ENCODE measurements at places on chromosomes 16 and 17.

- no peak for DNase-seq
These were observed 43.5 kb downstream of the ABAT start for GRCh38 chr16:8717892-8718415.

DNA sequence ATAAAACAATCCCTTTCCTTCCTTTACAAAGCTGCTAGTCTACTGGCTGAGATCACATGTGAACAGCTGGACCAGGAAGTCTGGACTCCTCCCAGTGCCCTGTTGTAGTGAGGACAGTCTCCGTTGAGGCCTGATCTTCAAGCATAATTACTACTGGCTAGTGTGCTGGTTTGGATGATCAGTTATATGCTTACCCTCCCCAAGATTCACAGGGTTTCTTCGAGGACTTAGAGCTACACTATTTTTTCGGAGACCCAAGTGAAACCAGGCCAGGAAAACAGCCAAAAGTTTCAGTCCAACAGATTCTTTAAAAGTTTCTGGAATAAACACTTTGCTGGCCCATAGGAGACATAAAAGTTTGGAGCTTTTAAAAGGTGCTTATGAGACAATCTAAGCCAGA is 194.9 kb upstream of the CDH11 start:
- DNase-seq: no peak

GRCh38 chr16:56795011-56795410 is 65.1 kb downstream of the NUP93 start:
- no peak for DNase-seq

DNA sequence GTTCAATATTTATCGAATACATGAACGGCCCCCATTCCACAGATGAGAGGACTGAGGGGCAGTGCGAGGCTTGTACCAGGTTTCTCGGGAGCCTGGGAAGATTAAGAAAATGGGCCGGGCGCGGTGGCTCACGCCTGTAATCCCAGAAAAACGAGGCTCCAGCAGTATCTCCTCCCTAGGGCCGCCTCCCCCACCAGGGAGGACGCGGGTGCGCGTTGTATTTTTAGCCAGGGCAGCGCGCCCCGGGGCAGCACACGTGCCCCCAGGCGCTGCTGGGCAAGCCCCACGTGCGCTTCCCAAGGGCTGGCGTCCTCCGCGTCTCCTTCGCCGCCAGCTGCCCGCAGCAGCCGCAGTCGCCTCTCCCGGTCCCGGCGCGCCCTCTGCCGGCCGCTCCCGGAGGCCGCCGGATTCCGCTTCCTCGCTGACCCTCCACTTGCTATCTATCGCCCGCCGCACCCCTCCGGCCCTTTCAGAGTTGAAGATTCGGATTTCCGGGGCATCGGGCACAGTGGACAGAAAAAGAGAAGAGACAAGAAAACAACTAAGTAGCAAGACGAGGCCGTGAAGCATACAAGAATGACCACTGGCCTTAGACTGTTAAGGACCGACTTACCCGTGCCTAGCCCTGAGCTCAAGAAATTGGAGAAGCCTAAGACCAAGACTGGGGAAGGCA is 1.9 kb upstream of the YBX2 start:
- DNase-seq: peak; percentile 38

GRCh38 chr17:44221084-44221861 is 1.8 kb upstream of the UBTF start:
- peak; percentile 56 for DNase-seq

DNA sequence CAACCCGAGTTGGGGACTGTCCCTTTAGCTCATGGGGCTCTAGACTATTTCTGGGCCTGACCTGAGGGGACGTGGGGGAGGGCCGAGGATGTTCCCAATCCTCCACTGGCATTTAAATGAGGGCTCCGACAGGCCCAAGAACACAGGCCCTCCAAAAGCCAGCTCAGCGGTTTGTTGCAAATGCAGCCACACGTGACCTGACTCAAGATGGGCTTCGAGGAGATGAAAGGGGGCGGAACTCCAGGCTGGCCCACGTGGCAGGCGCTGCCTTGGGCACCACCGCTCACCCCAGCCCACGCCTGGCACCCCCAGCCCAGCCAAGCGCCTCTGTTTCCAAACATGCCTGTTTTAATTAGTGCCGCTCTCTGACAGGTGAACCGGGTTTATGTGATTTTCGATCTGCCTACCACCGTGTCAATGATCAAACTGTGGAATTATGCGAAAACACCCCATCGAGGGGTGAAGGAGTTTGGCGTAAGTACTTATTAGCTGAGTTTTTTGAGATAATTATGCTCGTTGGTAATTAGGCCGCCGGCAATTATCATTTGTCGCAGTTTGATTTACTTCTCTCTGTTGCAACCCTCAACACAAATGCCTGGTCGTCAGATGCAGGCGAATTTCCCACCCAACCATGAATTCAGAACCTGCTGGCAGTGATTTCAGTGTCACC is 226.7 kb downstream of the KATNIP start:
- DNase-seq: no peak

DNA sequence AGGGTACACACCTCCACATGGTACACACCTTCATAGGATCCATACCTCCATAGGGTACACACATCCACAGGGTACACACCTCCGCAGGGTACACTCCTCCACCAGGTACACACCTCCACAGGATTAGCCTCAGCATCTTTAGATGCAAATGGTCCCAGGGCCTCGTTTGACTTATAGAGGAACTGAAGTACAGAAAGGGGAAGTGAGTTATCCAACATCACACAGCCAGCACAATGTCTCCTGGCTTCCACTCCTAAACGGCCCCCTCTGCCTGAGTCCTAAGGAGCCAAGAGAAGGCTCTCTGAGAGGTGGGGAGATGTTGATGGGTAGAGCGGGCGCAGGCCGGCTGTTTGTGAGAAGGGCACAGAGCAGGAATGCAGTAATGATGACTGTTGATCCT is 12.0 kb downstream of the FOXN1 start:
- DNase-seq: no peak

DNA sequence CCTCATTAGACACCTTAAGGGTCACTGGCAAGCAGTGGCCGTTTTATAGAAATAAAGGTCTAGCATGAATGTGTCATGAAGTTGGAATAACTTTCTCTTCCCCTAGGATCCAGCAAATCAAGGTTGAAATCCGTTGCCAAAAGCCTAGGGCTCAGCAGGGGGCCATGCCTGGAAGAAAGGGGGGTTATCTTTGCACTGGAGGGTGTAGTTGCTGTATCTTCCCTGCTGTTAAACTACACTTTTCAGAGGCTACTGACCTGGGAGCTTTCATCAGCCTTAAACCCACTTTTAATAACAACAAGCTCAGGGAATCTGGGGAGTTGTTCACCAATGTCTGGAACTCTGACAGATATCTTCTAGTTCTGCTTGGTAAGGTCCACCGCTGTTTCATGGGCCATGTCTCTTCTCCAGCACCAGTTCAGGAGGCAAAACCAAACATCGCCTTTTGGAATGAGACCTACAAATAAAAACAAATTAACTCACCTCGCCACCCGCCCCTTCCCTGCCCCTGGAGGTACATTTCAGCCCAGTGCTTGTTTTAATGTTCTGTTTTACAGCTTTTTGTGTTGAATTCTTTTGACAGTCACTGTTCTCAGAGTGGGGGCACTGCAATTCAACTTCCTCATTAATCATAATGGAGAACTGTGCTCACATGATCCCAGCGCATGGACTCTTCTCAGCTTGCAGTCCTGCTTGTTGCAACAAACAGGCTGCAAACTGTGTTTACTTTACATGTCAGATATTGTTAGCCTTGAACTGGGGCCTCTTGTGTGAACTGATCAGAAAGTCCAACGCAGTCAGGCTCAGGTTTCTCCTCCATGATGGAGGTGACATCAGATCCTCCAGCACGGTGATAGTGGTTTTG is 508.7 kb downstream of the KCNJ2 start:
- no peak for DNase-seq

GRCh38 chr16:51355875-51356274 is 204.8 kb upstream of the SALL1 start:
- no peak for DNase-seq

GRCh38 chr17:49069585-49070273 is 62.8 kb upstream of the B4GALNT2 start:
- DNase-seq: no peak

DNA sequence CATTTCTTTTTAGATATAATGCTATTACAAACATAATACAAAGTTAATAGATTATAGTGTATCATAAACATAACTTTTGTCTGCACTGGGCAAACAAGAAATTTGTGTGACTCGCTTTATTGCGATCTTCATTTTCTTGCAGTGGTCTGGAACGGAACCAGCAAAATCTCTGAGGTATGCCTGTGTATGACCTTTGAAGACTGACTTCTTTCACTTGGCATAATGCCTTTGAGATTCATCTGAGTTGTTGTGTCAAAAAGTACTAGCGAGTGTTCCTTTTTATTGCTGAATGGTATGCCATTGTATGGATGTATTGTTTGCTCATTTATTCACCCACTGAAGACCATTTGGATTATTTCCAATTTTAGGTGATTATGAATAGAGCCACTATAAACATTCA is 69.2 kb downstream of the TANC2 start:
- no peak for DNase-seq

All from activated effector memory CD4-positive, alpha-beta T cell treated with Interleukin-2 at 50 U/mL for 16 hours (primary cell).